RWPE2 (cell line): ENCODE measurements at places on chromosomes 3 and 15.

GRCh38 chr3:43465109-43465508, 156.7 kb downstream of the ANO10 start:
- DNase-seq = no peak

DNA sequence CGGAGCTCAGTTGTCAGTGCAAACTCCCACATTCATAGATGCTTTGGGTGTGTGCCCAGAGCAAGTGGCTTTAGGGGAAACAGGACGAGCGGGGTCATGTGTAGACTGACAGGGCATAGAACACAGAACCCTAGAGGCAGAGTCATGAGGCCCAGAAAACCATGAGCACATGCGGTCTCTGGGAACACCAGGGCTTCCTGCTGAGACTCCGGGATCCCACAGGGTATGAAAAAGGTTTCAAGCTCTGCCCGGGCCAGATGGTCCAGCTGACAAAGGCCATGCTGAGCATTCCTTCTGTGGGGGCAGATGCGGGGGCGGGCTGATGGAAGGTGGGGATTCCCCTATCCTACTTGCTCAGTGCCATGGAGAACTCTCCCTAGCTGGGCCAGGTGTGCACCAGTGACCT, 44.8 kb downstream of the ROPN1B start:
- DNase-seq = no peak

DNA sequence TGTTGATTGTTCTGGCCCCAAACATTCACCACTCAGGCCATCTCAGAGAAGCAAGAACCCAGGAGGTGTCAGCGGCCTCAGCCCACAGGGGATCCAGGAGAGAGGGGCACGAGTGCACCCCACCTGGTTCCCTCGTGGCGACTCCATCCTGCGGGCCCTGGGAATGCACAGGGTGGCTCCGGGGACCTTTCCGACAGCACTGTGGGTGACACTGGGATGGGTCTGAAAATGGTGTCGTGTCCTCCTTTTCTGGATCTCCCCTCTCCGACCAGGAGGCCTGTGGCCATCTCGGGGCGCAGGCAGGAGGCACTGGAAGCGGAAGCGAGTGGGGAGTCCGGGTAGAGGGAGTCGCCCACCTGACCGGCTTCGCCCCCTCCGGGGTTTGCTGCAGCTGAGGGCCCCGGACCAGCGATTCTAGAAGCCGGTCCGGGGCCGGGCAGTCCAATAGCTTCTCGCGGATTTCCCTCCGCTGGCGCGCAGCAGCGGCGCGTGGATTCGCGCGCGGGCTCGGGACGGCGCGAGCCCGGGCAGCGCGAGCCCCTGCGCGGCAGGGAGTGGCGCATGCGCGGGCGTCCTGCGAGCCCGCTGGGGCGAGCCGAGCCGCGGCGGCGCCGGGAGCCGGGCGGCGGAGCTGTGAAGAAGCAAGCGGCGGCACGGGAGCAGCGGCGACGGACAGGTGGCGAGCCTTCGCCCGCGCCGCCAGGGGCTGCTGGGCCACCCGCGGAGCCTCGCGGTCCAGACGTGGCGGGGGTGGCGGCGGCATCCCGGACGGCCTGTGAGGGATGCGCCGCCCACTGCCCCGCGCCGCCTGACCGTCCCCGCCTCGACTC, at the start of gene DOCK3:
Gene DOCK3 (plus strand): TSS at position 579 of the 830 bp plus-strand sequence. CDS start 337 bp downstream, outside the sequence.
- no peak for DNase-seq

GRCh38 chr15:39591896-39592315, 11.0 kb downstream of the THBS1 start:
- no peak for DNase-seq

- DNase-seq = no peak
Observed at GRCh38 chr3:194867270-194867983, 181.7 kb downstream of the FAM43A start.
